Neuronal stem cell (in vitro differentiated cells): ENCODE measurements at places on chromosomes 5 and 9.

DNA sequence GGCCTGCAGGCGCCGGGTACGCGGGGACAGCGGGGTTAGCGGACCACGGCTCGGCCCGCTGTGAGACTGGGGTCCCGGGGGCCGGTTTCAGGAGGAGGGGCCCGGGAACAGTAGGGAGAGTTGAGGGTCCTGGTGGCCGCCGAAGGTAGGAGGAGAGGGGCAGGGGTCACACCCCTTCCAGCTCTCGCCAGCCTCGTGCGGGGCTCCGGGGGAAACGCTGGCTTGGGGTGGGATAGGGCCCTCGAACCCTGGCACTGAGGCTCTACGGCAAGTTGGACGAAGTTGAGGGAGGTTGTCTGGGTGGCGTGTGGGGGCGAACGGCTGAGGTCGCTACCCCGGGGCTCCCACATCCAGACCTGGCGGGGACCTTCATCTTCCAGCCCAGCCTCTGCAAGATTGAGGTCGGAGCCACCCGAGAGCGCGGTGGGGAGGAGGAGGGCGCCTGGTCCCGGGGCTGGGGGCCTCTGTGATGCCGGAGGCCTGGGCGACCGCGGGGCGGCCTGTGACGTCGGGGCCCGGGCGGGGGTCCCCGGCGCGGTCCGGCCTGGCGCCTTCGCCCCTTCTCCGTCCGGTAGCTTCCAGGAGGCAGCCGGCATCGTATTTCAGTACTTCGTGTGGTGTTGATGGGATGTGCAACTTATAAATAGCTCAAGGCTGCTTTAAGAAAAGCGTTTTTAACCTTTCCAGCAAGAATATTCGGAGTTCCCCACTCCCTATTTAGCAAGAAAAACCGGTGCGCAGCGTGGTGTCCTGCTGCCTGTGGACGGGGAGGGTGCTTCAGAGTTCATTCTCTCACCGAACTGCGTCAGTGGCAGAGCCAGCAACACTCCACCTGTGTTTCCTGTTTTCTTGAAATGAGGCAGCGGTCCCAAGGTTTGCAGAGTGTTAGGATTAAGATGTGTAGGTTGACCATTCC lies 902 bp downstream of the HABP4 start:
- no peak for DNase-seq

GRCh38 chr5:117888688-117889087 lies 1099.7 kb downstream of the DTWD2 start:
- no peak for DNase-seq

- no peak for DNase-seq
These were observed 11.2 kb upstream of the PARP8 start for GRCh38 chr5:50655067-50655809.

DNA sequence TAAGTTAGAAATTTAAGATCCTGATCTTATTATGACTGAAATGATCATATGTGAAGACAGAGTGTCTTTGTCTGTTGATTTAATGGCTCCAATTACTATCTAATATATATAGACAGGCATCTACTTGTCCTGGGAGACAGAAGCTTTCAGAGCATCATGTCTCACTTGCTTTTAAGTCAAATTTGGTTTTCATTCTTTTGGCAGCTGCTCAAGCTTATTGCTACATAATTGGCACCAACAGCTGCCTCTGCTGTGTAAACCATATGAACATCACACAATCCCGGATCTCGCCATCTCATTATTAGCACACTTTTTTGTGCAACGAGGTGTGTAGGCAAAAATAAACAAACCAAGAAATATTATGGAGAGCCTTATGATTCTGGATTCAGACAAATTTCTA lies 1717.9 kb downstream of the EFNA5 start:
- DNase-seq: no peak

- DNase-seq: no peak
These were observed 36.1 kb upstream of the COL5A1 start for GRCh38 chr9:134605351-134605965.

- DNase-seq: no peak
These were observed 590.7 kb downstream of the RAB3C start for GRCh38 chr5:59173578-59173977.

GRCh38 chr5:13932561-13932960 lies 11.9 kb downstream of the DNAH5 start:
- DNase-seq: no peak

- no peak for DNase-seq
These were observed 28.0 kb upstream of the SLC2A8 start for GRCh38 chr9:127368852-127369402.

DNA sequence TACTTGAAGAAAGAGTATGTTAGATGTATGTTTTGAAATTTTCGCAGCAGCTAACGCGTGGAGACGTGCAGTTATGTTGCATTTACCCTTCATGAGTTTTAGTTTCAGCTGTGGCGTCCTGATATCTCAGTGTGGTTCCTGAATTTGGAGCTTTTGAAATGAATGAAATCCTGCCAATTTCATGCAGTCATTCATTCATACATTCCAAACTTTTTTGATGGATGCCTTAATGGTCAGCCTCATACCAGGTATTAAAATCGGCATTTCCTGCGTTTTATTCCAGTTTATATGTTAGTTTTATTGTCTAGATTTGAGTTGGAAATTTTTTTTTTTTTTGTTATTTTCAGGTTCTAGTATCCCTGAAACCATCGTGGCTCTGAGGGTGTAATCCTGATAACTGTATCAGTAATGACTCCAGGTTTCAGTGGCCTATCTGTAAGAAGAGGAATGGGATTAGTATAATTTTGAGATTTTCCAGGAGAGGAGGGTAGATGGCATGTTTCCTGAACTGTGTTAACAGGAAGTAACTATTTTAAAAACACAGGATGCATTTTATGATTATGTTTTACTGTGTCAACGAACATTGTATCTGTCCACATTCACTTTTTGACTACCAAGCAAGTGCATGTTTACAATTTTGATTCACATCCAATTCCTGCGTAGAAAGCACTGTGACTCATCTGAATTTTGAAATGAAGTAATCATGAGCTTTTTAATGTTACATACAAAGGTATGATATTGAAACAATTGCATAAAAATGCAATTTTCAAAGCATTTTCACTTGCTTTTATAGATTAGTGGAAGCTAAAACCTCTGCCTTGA lies 1.0 kb downstream of the FOCAD start:
- no peak for DNase-seq

- DNase-seq: no peak
These were observed 297.9 kb downstream of the KCTD16 start for GRCh38 chr5:144468571-144468970.

DNA sequence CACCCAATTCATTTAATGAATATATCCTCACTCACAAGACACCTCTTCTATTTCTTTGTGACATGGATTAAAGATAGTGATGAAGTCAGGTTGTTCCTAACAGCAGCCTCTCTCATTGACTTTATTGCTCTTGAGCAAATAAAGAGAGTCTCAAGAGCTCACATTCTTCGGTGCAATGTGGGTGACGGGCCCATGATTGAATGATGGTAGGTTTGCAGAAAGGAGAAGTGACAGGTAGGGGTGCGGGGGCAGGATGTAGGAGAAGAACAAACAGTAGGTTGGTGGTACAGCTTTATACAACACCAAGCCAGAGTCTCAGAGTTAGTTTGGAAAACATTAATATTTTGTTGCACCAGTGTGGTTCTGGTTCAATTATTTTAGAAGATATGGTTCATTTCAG lies 122.2 kb downstream of the SLIT3 start:
- no peak for DNase-seq

- peak; percentile 31 for DNase-seq
These were observed 27.4 kb upstream of the TMC1 start for GRCh38 chr9:72494051-72494450.

DNA sequence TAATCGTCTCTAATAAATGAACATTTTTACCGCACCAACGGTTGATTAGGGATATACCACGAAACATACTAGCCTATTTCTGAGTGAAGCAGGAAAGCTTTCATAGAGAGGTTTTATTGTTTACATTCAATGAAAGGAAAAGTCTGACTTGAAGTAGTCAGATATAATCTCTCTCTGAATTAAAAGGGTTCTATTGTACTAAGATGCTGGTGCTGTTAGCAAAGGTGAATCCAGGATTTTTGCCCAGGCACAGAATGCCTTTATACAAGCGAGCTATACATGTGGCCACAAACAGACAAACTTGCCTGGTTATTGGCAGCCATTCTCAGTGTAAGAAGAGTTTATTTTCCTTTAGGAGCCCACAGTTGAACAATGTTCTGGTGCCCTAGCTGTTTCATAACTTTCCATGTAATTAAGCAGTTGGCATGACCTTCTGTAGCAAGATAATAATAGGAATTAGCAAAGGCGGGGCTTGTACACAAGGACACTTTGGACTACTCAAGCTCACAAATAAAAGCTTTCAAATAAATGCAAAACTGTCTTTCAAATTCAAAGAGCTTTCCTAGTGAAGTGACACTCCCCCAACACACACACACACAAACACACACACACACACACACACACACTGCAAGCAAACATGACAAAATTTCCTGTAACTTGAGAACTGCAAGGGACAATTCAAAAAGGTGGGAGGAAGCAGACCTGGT lies 198.7 kb upstream of the MAP3K1 start:
- no peak for DNase-seq

DNA sequence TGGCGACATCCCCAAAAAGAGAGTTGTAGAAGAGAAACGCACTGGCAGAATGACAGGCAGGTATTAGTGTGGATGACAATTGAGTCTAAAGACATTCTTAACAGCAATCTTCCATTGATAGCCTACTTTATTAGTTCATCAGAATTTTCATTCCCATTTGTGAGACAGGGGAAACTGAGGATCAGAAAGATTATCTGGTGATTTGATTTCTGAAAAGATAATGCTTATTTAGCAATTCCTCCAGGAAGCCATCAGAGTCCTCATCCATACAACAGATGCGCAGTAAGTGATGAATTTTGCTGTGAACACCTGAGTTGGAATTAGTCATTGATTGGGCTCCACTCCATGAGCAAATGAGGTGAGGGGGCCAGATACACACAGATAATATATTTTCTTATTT lies 57.3 kb upstream of the ANKRD33B start:
- no peak for DNase-seq

- DNase-seq: no peak
These were observed 128.7 kb upstream of the BOD1 start for GRCh38 chr5:173745123-173745522.

DNA sequence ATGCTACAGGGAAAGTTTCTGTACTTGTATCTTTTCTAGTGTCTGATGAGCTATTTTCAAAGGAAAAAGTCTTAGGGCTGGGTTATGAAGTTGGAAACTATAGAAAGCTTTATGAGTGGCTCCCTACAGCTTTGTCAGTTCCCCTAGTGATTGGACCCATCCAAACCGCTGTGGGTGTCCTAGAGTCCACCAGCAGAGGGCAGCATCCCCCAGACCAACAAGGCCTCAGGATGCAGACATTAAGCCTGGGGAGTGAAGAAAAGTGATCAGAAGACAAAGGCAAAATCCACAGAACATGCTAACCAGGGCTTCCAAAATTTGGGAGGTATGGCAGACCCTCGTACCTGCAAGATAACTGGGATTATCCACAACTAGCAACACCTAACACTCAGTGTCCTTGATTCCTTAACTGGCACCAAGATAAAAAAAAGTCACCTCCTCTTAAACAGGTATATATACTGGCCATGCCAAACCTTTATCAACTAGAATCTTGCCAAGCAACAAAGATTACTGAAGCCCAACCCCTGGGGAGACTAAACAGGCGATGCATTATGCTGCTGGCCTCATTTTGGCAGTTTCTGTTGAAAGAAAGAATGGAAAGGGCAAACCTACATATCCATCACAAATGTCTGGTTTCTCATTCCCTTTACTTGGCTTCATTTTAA lies 110.4 kb upstream of the NR5A1 start:
- DNase-seq: peak; percentile 80

DNA sequence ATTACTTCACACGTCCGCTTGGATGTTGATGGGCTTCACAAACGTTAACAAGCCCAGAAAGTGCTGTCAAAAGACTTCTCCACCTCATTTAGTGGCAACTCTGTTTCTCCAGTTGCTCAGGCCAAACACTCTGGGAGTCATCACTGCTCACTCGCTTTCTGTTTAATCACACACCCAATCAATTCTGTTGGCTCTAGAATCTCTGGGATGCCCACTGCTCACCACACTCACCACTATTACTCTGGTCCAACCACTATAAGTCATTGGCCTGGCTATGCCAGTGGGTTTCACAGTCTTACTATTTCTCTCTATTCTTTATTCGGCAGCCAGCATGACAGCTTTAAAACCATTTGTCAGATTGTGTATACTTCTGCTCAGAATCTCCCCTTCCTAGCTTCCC lies 163.5 kb downstream of the KDM4C start:
- no peak for DNase-seq

DNA sequence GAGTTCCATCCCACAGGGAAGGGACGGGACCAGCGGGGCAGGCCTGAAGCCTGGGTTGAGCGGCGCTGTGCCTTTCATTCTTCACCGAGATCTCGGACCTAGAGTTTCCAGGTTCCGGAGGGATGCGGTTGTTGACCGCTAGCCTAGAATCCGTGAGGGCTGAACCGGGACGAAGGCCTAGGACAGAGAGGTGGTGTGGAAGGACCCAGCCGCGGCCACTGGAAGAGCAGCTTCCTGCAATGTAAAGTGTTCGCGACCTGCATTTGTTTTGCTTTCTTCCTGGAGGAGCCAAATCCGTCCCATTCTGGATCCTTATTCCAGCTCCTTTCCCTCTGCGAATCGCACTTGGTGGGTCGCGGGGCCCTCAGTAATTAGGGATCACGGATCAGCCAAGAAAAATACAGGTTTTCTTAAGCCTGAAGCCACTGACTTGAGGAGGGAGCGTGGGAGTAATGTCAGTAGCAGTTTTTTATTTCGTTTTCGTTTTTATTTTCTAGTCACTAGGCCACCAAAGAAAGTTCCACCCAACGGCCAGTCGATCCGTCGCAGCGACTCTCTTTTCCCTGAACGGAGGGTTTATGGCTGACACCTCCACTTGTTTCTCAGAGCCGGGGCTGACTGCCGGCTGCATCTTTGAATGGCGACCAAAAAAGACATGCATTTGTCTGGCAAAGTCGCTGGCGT lies 48.6 kb downstream of the ANXA2R start:
- DNase-seq: no peak

DNA sequence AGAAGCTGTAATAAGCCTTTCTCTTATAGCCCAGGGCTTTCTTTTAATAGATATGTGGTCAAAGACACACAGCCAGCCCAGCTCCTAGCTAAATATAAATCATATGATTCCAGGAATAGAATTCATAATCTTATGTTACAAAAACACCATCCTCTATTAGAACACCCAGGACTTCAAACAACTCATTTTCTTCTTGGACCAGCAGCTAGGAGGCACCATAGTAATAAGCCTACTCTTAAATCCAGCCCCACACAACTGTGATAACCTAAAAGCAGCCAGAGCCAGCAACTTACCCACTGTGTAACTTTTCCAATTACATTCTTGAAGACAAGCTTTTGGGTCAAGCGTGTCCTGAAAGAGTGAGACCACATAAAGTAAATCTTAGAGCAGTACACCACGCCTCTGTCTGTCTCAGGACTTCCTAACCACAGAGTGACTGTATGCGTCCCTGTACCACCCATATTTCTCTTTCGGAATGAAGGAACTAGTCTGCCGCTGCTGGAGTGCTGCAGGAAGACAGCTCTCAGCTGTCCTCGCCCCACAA lies 223.8 kb downstream of the TLE1 start:
- no peak for DNase-seq

DNA sequence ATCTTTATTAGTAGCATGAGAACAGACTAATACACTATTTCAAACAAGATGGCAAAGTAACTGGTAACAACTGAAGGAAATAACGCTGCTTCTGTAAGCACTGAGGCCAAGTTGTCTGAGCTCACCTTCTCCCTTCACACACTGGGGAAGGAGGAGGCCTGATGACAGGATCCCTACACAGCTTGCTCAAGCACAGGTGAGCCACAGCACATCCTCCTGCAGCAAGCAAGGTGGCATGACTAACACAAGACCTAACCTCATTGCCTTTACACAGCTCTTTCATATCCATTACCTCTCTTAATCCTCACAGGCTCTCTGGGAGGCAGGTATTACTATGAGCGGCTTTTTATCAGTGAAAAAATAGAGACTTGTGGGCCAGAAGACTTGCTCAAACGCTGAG lies 83.3 kb downstream of the ARL15 start:
- DNase-seq: no peak
